ENCODE measurements at places on chromosomes 5 and 9. TPM values are rescaled to one million over a fixed set of nuclear protein-coding genes. Genes with fewer than 3 reads are reported as not detected.

DNA sequence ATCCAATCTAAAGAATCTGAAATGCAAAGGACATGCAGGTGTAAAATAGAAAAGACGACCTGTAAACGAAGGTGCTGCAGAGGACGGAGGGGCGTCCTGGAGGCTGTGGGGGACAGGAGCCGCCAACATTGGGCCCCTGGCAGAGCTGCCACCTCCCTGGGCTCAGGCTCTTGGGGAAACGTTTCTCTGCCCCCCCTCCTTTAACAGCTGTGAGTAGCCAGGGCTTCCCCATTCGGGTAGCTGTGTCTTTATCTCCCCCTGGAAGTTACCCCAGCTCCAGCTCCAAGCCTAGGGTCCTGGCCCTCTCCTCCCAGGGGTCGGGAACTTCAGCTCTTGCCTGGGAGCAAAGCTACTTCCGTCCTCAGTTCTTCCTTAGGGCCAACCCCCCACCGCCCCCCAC is 51.5 kb downstream of the PSD2 start:
- no peak for DNase-seq

The LSM11 gene
- total RNA-seq: 3.0 TPM

The GMCL2 gene
- total RNA-seq: not detected

DNA sequence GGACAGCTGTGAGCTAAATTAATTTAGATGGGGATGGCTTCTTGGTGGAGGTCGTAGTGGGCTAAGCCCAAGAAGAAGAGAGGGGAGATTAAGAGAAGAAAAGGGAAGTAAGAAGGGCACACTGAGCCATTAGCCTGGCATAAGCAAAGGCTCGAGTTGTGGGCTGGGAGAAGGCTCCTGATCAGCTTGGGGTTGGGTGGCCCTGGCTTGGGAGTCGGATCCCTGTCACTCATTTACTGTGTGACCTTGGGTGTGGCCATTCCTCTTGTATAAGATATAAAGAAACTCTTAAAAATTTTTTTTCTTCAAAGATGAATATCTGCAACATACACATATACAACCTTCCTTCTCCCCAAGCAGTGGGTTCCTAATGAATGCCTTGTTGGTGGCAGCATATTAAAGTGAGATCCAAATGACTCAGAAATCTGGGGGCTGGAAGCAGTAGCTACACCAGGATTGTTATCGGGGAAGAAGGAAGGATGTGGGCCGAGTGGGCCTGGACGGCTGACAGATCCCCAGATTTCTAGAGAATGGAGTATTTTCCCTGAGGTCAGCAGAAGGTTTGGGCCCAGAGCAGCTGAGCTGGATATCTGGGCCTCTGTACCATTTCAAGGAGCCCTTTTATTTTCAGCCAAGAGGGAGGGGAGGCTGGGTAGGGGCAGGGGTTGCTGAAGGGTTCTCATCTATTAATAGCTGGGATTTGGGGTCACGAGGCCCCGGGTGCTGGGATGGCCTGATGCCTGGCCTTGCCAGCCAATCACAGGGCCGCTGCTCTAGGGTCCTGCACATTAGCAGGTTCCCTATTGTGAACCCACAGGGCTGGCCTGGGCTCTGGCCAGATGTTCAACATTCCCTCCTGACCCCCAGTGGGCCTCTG is 52.1 kb downstream of the PPARGC1B start:
- peak; percentile 75 for DNase-seq

GRCh38 chr5:67465537-67466207 is 269.1 kb upstream of the CD180 start:
- no peak for DNase-seq
